ENCODE measurements at places on chromosomes 5 and 9.

GRCh38 chr9:125654121-125654520 is 52.9 kb downstream of the MAPKAP1 start:
- DNase-seq, result no peak

GRCh38 chr9:121358751-121359150 is 11.3 kb downstream of the STOM start:
- no peak for DNase-seq

DNA sequence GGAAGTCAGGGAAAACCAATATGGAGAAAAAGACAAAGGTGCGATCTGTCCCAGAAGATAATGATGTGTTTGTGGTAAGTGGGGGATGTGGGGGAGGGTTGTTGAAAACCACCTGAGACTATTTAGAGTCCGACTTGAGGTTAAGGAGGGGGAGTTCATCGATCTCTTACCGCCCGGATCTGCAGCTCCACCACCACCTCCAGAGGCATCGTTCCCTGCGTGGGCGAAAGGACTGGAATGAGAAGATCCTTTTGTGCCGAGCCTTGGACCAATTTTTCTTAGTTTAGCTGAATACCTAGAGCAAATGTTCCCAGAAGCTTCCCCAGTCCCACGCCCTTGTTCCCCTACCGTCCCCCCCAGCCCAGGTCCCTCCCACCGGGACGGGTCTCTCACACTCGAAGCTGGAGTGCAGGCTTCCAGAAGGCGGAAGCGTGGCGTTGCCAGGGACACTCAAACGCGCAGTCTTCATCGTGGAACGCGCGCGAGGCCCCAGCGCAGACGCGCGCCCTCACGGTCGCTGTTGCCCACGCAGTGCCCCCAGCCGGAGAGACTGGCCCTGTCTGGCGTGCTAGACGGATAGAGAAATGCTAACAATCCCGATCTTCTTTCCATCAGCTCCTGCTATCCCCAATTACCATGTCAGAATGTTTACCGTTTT is at the start of gene SPATA6L:
Gene SPATA6L, minus strand, starts transcription at position 439 of the 658 bp plus-strand sequence. Its CDS starts 230 bp downstream, at position 209.
- DNase-seq, result peak; percentile 51

- no peak for DNase-seq
Measured at GRCh38 chr5:71924325-71924724, 182.9 kb upstream of the MAP1B start.

GRCh38 chr5:145407300-145408047 is 427.7 kb downstream of the PRELID2 start:
- no peak for DNase-seq

DNA sequence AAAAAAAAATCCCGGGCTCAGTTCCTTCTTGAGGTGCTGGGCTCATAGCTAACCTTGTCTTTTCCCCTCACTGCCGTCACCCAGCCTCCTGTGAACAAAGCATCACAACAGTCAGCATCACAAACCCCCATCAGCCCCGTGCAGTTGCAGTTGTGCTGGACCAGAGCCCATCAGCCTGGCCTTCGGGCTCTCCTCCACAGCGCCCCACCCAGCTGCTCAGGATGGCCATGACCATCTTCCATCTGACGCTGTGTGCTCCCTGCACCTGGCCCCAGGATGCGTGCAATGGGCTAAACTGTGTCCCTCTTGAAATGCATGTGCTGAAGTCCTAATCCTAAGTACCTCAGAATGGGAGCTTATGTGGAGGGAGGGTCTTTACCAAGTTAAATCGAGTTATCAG is 48.1 kb downstream of the NSUN2 start:
- no peak for DNase-seq
